ENCODE measurements at places on chromosomes 11 and 22.
A peak's percentile ranks its signal among the peaks of the same experiment; 100 is the strongest.

DNA sequence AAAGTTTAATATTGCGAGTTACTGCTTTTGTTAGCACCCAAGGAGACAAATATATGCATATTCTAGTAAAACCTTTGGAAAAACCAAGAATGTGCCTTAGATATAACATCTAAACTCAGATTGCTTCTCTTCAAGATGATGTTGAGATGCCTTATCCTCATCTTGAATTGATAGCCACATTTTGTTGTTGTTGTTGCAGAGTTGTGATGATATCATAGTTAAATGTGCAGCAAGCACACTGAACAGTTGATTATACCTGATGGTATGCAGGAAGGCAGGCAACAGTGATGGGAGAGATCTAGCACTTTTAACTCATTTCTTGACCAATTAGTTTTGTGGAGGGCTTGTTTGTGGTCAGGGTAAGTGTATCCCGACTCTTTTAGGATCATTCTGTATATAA is 48.0 kb downstream of the KDM2A start:
- peak; percentile 44 for DNase-seq

- no peak for DNase-seq
These were observed 2.7 kb downstream of the BCL2L13 start for GRCh38 chr22:17641269-17641668.

- no peak for DNase-seq
These were observed 3.9 kb downstream of the RHOG start for GRCh38 chr11:3836903-3837302.

- DNase-seq: no peak
These were observed 4.2 kb downstream of the USP2 start for GRCh38 chr11:119377112-119377901.

GRCh38 chr11:78763664-78764063 is 189.0 kb upstream of the NARS2 start:
- no peak for DNase-seq

GRCh38 chr11:97641988-97642387 is 1252.2 kb downstream of the JRKL start:
- DNase-seq: no peak

DNA sequence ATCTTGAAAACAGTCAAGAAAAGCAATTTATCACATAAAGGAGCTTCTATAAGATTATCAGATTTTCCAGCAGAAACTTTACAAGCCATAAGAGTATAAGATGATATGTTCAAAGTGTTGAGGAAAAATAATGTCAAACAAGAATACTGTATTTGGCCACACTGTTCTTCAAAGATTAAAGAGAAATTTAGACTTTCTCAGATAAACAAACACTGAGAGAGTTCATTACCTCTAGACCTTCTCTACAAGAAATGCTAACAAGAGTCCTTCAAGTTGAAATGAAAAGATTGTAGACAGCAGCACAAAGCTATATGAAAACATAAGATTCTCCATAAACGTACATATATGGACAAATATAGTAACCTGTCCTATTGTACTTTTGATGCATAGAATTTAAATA is 8.0 kb upstream of the MTMR2 start:
- no peak for DNase-seq

DNA sequence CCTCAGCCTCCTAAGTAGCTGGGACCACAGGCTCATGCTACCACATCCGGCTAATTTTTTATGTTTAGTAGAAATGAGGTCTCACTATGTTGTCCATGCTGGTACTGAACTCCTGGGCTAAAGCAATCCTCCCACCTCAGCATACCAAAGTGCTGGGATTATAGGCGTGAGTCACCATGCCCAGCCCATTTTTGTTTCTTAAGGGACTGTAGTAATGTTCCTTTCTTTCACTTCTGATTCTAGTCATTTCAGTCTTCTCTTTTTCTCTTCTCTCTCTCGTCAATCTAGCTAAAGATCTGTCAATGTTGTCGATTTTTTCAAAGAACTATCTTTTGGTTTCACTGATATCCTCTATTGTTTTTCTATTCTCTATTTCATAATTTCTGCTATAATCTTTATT is 111.0 kb upstream of the APOA1 start:
- DNase-seq: peak; percentile 65

DNA sequence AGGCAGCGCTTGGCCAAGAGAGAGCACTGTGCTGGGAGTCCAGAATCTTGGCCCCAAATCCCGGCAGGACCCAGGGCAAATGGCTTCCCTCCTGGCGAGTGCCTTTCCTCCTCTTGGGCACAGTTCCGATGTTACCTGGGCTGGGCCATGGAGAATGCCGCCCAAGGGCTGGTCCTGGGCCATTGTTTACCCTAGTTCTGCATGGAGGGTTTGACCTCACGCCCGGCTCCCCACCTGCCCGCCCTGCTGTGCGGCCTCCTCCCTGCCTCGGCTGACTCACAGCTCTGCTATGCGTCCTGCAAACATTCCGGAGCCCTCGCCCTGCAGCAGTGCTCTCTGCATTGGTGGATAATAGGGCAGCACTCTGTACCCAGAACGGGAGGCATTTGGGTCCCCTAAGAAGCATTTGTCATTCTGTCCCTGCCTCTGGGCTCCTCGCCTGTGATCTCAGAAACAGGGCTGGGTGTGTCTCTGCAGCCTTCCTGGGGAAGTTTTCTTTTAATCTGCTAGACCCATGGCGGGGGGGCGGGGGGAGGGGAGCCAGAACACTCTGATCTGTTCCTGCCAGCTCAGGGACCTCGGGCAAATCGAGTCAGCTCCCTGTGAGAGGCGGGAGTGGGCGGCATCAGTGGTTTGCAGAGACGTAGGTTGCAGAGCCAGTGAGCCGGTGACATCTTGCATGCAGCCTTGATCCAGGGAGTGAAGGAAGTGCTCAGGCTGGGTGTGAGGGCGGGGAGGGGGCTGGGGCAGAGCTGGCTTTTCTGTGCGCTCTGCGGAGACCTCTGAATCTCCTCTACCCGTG is 32.9 kb upstream of the SMIM38 start:
- DNase-seq: peak; percentile 73

DNA sequence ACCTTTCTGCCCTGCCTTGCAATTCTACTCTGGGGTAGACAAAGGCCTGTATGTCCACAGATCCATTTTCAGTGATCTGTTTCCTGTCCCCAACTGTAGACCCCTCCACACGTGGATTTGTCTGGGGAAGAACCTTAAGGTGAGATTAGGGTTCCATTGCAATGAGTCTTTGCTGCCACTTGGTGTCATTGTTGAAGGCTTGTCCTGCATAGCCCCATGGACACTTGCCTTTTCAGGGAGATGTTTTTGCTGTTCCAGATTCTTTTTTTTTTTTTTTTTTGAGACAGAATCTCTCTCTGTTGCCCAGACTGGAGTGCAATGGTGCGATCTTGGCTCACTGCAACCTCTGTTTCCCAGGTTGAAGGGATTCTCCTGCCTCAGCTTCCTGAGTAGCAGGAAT is 21.8 kb downstream of the SERPING1 start:
- DNase-seq: no peak

GRCh38 chr22:34841331-34841771 is 224.6 kb upstream of the ISX start:
- no peak for DNase-seq

- DNase-seq: peak; percentile 9
These were observed 263.6 kb downstream of the CTTN start for GRCh38 chr11:70661761-70662501.

Data from iris pigment epithelial cell (primary cell).